ENCODE measurements at places on chromosomes 2 and 18.
A peak's percentile ranks its signal among the peaks of the same experiment; 100 is the strongest.

- no peak for DNase-seq
Observed at GRCh38 chr2:49237867-49238603, 83.7 kb upstream of the FSHR start.

DNA sequence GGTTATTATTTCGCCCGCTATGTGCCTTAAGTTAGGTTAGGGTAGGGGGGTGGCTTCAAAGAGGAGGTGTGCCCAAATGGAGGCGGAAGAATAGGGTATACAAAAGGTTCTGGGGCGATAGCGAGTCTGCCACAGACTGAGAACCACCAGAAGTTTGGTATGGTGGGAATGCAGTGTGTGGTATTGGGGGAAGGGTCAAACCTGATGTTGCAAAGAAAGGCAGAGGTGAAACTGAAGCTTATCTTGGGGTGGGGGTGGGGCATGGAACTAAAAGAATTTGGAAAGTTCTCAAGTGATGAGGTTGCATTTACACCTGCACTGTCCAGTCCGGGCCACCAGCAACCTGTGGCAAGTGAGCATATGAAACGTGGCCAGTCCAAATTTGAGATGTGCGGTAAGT lies 11.8 kb upstream of the CCBE1 start:
- no peak for DNase-seq

- DNase-seq = no peak
Observed at GRCh38 chr18:28350821-28351220, 173.9 kb upstream of the CDH2 start.

GRCh38 chr18:11761553-11761952 lies 72.5 kb downstream of the GNAL start:
- no peak for DNase-seq

- DNase-seq = peak; percentile 68
Observed at GRCh38 chr2:111121028-111121827, 514 bp downstream of the BCL2L11 start.

DNA sequence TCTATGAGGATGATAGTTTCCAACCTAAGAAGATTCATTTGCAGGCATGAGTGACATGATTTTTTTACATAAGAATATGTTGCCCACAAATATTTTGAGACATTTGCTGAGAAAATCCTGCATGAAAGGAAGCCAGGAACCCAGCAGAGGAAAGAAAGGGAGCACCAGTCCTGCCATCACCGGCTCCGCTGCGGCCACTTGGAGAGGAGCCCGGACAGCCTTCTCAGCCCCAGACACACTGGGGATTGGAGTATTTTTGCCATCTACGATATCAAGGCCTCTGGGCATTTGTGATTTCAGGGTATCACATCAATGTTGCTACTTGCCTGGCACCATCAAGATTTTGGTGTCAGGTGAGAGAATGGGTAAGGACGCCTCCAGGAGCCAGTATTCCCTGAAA lies 228.3 kb downstream of the PTGR3 start:
- DNase-seq = no peak

GRCh38 chr18:80119111-80119510 lies 10.0 kb downstream of the ADNP2 start:
- no peak for DNase-seq

DNA sequence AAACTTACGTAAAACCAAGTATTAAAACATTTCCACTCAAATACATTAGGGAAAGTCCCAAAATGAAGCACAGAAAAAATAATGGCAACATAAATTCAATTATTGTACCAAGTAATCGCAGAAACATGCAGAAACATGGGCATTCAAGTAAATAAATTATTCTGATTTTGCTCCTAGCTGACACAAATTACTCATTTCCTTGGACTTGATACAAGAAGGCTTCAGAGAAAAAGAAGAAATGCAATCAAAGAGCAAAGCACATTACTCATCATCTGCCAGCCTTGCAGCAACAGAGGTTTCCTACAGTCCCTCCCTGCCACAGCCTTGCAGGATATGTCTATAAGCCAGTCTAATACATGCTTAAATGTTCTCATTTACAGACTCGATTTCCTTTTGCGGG lies 439.8 kb upstream of the LYPD1 start:
- DNase-seq = no peak

GRCh38 chr2:180352620-180353019 lies 345.5 kb upstream of the CWC22 start:
- no peak for DNase-seq

DNA sequence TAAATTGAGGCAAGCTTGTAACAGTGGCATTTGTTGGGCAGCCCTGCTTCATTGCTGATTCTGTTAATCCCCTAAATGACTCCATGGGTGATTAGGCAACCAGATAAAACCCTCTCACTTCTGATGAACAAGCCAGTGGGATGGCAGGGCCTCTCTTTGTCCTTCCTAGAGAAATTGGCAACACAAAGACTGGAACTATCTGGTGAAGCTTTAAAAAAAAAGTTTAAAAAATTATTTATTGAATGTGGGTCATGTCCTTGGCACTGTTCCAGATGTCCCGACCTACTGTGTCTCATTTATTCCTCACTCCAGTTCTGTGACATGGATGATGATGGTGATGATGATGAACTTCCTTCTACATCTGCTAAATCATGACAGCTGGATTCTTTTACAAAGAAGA lies 30.8 kb downstream of the NRP2 start:
- DNase-seq = no peak

- no peak for DNase-seq
Observed at GRCh38 chr2:169860149-169860548, 32.9 kb downstream of the UBR3 start.

DNA sequence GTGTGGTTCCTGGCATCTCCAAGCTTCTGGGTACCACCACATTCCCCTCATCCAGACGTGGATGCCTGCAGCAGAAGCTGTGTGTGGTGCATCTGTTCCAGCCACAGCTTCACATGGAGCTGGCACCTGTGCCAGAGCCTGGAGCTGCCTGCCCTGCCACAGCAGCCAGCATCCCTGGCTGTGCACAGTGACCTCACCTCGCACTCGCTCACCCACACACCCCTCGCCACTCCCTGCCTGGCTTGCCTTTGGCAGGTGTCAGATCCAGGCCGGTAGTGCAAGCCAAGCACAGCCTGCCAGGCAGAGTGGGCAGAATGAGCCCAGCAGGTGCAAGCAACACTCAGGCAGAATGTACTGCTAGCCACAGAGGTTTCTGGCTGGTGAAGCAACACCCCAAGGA lies 59.9 kb upstream of the DYNC1I2 start:
- DNase-seq = no peak

GRCh38 chr2:98731041-98731893 lies at the start of gene MGAT4A:
MGAT4A (minus strand) TSS chr2:98731132; CDS start chr2:98726332, 4,800 bp downstream.
- peak; percentile 32 for DNase-seq

- no peak for DNase-seq
Observed at GRCh38 chr2:45102141-45102540, 92.9 kb upstream of the SIX2 start.

- no peak for DNase-seq
Observed at GRCh38 chr2:203728321-203728720, 21.9 kb downstream of the CD28 start.

DNA sequence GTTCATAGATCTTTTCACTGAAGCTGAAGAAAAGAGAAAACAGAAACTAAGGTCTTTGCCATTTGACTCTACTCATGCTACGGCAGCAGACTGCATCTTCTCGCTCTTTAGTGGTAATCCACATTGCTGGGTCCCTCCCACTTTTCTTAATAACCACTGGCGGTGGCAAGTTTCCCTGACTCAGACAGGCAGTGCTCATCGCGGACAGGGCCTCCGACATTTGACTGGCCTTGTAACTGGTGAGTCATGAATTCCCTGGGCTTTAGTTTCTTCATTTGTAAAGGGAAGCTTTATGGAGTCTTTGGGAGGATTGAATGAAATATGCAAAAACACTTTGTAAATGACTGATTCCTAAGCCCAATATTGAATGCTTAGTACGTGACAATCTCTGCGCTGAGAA lies 238.2 kb upstream of the RBBP8 start:
- DNase-seq = no peak
